Right renal cortex interstitium (tissue), 3 donors: ENCODE measurements at places on chromosomes 4 and X. TPM values are rescaled to one million over a fixed set of nuclear protein-coding genes. Genes with fewer than 3 reads are reported as not detected.

- DNase-seq = peak; percentile 79
These were observed at the start of gene MTM1 for GRCh38 chrX:150568320-150569154. Gene MTM1 (plus strand): TSS chrX:150568621. CDS start chrX:150592615, 23,994 bp downstream.

Gene TCP11X2
- polyA plus RNA-seq = 2.2 TPM

Gene SYP
- 2.5 TPM for polyA plus RNA-seq

- no peak for DNase-seq
These were observed 72.5 kb downstream of the EVC2 start for GRCh38 chr4:5635826-5636195.

Gene CLDN34
- not detected for polyA plus RNA-seq

Gene IL13RA1
- 60.5 TPM for polyA plus RNA-seq

DNA sequence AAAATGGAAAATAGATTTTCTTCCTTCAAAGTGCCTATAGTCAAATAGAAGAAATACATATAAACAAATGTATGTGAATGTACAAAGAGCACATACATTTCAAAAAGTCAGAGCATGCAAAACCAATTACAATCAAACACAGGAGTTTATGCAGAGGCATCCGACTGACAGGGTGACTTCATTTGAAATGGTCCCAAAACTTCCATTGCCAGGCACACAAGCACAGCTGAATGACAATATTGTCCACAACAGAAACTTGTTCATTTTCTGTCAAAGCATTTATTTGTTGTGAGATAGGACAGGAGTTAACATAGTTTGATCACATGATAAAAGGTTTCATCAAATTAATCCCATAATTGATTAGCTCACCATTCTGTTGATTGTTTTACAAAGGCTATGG lies 96.4 kb upstream of the TTC29 start:
- DNase-seq = no peak

DNA sequence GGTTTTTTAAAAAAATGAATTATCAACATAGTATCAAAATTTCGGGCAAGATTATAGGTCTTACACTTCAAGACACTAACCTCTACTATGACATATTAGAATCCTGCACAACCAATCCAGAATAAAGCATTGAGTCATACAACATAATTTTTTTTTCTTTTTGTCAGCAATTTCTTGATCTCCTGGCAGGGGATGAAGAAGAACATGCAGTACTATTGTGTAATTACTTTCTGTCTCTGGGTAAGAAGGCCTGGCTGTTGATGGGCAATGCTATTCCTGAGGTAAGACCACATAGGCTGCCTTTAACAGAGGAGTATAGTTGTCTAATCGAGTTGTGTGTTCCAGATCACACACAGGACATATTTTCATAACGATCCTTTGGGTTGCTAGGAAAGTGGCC lies 67.5 kb downstream of the FBXL5 start:
- DNase-seq = no peak

- no peak for DNase-seq
These were observed 55.8 kb downstream of the LRP2BP start for GRCh38 chr4:185339941-185340340.

DNA sequence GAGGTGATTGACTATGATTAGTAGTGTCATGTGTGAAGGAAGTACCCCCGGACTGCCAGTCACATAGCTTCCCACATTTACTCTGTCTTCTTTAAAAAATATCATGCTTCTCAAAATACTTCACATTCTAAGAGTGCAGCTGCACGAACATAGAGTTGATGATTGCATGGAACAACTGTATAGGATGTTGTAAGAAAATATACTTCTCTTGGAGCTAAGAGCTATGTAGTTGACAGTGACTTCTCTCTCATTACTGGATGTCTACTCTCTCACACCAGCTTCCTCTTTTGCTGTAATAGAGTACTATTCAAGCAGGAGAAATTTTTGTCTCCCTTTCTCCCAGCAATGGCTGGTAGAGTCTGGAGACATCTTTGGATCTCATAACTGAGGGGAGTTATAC lies 99.4 kb upstream of the PUDP start:
- no peak for DNase-seq

Gene TET2
- polyA plus RNA-seq = 21.9 TPM

GRCh38 chr4:157521906-157522305 lies 301.4 kb downstream of the GRIA2 start:
- DNase-seq = no peak

DNA sequence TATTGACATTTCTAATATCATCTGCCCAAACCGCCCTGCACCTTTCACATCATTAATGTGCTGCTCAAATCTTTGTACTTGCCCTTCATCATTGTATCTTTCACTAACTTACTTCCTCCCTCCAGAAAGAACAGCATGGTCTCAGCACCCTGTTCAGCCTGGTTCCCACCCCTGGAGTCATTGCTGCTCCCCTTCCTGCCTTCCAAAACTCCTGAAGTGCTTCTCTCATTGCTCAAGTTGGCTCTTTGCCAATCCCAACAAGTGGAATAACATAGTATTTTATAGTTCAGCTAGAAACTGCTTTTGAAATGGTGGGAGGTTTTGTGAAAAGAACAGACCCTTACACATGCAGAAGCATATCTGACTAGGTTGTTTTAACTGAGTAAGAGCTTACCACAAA lies 14.0 kb upstream of the TTC29 start:
- DNase-seq = no peak

DNA sequence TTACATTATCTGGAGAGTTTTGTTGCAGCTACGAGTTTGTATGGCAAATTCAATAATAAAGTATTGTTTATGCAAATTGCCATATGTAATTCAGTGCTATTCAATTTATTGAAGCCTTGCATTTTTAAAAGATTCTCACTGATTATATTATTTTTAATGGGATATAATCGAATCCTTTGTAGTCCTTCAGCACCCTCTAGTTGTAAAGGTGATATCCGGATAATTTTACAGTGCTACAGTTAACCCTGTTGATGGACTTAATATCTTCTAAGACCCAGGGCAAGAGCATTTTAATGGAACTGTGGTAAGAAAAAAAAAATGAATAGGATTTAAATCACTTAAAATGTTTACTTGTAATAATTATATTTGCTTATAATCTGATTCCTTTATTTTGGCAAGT lies 48.5 kb upstream of the GRIA2 start:
- DNase-seq = no peak

Gene COL4A6
- polyA plus RNA-seq = 15.6 TPM

DNA sequence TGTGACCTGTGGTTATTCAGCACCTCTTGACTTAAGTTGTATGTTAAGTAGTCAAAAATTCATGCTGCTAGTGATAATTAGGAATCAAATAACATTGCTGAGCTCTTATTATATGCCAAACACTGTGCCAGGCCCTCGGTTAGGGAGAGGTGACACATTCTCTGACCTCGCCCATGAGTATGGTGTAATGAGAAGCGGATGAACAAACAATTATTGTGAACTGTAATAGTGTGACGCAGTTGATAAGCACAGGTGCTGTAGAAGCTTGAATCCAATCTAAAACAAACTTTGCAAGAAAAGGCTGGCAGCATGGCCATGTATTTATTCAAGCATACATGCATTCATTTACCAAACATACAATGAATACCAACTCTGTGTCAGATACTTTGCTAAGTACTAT lies 303.5 kb upstream of the HS3ST1 start:
- DNase-seq = no peak

Gene KCNIP4
- 14.5 TPM for polyA plus RNA-seq

- no peak for DNase-seq
These were observed 69.9 kb downstream of the CHIC2 start for GRCh38 chr4:53994382-53995102.

- DNase-seq = peak; percentile 31
These were observed 153.9 kb downstream of the KDR start for GRCh38 chr4:54971474-54971950.

- DNase-seq = no peak
These were observed 198.8 kb upstream of the DCAF8L1 start for GRCh38 chrX:28180096-28180495.

DNA sequence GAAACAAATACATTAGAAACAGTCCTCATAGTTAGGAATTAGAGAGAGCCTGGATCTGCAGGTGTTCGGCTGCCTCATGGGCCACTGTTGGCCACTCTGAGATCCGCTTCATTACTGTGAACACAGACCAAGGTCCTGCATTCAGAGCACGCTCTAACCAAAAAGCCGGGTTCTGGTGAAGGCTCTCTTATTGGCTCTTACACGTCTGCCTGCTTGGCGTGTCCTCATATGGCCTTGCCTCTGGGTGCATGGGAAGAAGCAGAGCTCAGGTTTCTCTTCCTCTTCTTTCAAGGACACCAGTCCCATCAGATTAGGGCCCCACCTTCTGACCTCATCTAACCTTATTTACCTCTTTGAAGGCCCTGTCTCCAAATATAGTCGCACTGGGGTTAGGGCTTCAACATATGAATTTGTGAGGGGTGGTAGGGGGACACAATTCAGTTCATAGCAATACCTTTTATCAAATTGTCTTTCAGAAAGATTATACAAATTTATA lies 37.1 kb upstream of the ELF2 start:
- no peak for DNase-seq

Gene TIMM17B
- polyA plus RNA-seq = 43.0 TPM

- no peak for DNase-seq
These were observed 184.0 kb upstream of the PGRMC2 start for GRCh38 chr4:128471576-128471975.

DNA sequence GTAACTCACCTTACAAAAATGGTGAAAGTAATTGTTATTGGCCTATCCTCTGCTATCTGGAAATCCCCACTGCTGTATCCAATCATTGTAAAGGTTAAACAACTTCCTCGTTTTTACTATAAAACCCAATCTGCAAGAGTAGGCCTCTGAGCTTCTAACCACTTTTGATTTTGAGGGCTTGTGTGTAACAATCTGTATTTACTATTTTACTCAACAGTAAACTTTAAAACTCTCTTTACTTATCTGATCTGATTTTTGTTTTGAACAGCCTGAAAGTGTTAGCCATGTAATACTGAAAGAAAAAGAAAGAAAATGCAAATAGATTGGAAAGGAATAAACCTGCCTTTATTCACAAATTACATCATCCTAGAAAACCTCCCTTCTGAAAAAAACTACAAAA lies 63.1 kb downstream of the SLC10A7 start:
- no peak for DNase-seq

Gene TIGD4
- polyA plus RNA-seq = 2.1 TPM

DNA sequence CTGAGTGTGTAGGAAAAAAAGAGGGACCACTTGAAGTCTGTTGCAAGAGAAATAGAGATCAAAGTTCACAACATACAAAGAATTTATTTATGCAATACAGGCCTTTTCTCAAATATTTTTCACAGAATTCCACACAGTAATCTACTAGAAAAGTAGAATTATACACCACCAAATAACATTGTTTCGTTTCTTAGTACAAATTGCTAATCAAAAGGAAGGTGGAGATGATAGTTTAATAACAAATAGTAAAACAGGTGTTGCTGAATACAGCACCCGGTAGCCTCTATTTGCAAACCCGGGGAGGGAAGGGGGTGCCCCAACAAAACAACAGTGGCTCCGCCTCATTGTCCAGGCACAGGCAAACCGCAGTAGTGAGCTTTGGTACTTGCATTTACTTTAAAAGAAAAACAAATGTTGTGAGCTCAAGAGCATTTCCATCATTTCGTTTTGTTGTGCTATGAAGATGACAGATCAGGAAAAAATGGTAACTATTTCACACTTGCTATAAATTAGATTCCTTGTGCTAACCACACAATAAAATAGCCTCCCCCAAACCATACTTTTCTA lies 186.4 kb downstream of the DCLK2 start:
- no peak for DNase-seq

DNA sequence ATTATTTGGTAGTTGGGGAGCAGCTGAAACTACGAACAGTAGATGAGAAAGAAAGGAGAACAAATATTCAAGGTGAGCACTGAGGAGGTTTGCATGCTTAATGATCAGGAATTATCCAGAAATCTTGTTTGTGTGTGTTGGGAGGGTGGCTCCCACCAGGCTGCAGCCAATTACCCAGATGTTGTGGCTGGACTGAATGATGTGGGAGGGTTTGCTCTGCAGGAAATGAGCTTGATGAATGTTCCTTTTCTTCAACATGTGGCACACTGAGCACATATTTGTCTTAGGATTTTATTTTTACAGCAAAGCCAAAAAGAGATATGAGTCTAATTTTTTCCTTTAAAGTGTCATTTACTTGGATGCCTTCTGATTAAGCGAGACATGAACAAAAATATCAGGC lies 48.3 kb upstream of the AMOT start:
- no peak for DNase-seq

Gene ABCD1
- 7.7 TPM for polyA plus RNA-seq

DNA sequence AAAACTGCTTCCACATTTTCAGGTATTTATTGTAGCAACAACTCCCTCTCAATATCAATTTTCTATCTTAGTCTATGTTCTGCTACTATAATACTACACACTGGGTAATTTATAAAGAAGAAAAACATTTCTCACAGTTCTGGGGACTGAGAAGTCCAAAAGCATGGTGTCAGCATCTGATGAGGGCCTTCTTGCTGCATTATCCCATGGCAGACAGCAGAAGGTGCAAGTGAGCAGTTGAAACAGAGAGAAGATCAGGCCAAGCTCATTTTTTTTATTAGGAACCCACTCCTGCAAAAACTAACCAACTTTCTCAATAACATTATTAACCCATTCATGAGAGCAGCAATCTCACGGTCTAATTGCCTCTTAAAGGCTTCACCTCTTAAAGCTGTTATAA lies 376.0 kb downstream of the RAB28 start:
- no peak for DNase-seq

DNA sequence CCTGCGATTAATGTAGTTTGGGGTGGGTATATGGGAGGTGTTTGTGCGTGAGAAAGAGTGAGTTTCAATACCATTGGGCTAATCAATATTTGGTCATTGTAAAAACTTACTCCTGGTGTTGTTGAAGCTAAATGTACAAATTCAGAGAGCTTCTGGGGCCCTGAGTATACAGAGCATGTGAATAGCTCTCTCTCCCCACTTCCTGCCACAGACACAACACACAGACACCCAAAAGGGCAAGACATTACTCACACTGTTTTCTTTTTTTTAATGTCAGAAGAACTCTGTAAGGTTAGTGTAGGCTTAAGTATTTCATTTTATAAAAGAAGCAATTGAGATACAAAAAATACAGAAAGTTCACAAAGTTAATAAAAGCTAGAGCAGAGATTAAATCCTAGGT lies 151.3 kb upstream of the KCNIP4 start:
- DNase-seq = no peak

DNA sequence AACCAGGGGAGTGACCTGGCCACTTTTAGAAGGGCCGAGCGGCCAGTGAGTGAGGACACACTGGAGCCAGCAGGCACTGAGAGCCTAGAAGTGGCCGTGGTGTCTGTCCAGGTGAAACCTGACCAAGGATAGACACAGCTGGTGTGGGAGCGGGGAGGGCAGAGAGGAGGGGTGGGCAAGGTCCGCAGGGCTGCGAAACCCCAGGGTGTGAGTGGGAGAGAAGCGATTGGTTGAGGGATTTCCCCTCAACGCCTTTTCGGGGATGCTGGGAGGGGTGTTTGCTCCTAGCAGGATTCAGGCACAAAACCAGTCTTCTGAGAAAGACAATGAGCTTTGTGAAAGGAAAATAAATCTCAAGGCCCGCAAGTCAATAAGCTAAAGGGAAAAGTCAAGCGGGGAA lies 33.2 kb upstream of the ARSD start:
- DNase-seq = no peak

Gene PPP4R3C
- not detected for polyA plus RNA-seq

DNA sequence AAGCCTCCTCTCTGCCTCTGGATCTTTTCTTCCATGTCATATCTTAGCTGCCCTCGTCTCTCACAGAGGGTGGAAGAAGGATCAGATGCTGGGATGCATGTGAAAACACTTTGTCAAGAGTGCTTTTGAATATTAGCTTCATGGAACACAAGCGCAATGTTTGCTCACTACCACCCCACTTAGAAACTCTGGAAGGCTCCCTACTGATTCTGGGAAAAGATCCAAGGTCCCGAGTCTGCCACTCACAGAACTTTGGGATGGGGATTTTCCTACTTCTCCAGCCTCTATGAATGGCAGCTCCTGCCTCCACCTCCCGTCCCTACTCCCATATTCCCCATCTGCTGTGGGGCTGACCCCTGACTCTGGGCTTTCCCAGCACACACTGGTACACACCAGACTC lies 40.2 kb upstream of the CRMP1 start:
- no peak for DNase-seq
